ENCODE measurements at places on chromosomes 7 and 10.

GRCh38 chr7:91526404-91526803 lies 262.2 kb downstream of the FZD1 start:
- H3K36me3 ChIP-seq = no peaks in the 10 kb centered on the region
- no peaks in the 10 kb centered on the region for H3K4me1 ChIP-seq
- no peaks in the 10 kb centered on the region for H3K27me3 ChIP-seq
- DNase-seq = no peak
- no peak overlapping the region for H3K4me3 ChIP-seq

DNA sequence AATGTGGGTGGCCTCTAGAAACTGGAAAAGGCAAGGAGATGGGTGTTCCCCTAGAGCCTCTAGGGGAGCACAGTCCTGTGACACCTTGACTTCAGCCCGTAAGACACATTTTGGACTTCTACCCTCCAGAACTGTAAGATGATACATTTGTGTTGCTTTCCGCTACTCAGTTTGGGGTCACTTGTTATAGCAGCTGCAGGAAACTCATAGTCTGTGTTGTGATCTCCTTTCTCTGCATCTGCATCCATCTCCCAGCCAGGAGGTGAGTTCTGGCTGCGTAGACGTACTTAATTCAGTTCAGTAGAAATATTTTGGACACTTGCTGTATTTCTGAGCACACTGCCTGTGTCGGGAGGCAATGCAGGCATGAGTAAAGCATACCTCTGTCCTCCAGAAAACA lies 29.3 kb upstream of the DMBT1 start:
- H3K4me3 ChIP-seq = no peak overlapping the region
- no peak overlapping the region for H3K27ac ChIP-seq
- no peak for DNase-seq
- no peaks in the 10 kb centered on the region for H3K36me3 ChIP-seq

DNA sequence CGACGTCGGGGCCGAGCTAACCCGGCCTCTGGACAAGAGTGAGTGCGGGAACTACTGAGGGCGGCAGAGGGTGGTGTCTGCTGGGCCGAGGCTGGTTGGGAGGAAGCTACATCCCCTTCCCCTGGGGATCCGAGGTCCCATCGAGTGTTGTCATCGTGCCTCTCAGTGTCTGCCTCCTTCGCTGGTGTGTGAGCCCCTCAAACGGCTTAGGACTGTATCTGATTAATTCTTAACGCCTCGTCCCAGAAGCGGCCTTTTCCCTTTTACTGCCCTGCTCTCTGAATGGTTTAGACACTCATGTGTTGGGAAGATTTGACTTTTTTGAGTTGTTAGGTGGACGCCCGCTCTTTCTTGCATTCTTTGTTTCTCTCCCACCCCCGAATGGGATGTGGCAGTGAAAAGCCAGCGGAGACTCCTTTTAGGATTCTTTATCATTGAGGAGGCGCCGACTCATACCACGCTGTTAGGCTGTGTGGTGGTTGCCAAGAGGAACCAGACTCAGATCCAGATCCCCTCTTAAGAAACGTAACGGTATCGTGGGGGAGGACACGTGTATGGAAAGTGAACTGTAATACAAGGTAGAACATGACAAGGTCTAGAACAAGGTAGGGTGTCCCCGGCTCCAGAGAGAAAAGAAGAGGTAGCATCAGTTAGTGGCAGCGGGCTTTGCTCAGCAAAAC lies 631 bp downstream of the SUPV3L1 start:
- H3K27ac ChIP-seq = peak overlapping the region; percentile 97
- peaks cover 15% of the 10 kb centered on the region for H3K4me1 ChIP-seq
- H3K36me3 ChIP-seq = peaks cover 17% of the 10 kb centered on the region

GRCh38 chr7:151775547-151776443 lies 101.1 kb downstream of the PRKAG2 start:
- peaks cover 5% of the 10 kb centered on the region for H3K36me3 ChIP-seq
- no peak for DNase-seq
- no peak overlapping the region for H3K27ac ChIP-seq
- H3K4me1 ChIP-seq = no peaks in the 10 kb centered on the region

GRCh38 chr7:111927353-111928019 lies 278.7 kb downstream of the DOCK4 start:
- no peak overlapping the region for H3K27ac ChIP-seq
- DNase-seq = no peak
- H3K4me3 ChIP-seq = no peak overlapping the region
- H3K4me1 ChIP-seq = no peaks in the 10 kb centered on the region

DNA sequence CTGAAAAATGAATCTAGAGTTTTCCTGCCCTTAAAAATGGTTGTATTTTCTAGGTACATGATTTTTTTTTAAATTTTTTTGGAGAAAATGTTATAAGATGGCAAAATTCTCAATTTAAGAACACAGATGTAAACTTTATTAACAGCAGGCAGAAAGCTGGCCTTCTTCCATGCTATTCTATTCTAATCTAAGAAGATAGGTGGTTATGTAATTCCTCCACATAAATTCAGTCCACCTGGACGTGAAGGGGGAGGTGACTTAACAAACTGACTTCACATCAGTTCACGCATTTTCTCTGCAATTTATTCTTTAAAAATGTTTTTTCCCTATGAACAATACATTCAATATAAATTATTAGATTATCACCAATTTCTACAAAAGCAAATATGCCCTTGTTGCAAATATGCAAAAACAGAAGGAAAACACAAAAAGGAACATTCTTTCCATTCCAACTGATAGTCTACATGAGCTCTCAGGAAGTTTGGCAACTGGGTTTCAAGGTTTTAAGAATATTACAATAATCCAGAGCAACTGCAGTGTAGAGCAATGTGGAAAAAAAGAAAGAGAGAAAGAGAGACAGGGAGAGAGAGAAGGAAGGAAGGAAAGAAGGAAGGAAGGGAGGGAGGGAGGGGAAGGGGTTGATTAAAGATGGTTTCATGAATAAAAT lies 76.8 kb downstream of the HIBADH start:
- H3K27ac ChIP-seq = no peak overlapping the region
- no peak for DNase-seq
- no peaks in the 10 kb centered on the region for H3K4me1 ChIP-seq
- no peaks in the 10 kb centered on the region for H3K36me3 ChIP-seq
- H3K27me3 ChIP-seq = no peaks in the 10 kb centered on the region

DNA sequence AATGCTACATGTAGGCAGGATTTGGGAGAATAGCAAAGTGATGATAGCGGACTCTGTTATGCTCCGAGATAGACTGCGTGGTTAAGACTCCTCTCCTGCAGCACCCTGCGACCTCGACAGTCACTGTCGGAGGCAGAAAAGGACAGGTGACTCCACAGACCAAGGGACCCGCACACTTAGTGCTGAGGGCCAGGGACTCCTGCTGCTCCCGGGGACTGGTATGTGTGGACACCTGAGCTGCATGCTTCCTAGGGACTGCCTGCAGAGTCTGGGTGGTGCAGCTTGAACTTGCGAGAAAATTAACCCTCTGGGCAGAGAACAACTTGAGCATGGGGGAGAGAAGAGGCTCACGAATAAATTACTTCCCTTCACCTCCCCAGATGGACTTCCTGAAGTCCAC lies 407.1 kb upstream of the PFKP start:
- H3K27me3 ChIP-seq = no peaks in the 10 kb centered on the region
- no peaks in the 10 kb centered on the region for H3K4me1 ChIP-seq
- no peak overlapping the region for H3K4me3 ChIP-seq
- no peaks in the 10 kb centered on the region for H3K36me3 ChIP-seq
- H3K27ac ChIP-seq = no peak overlapping the region

DNA sequence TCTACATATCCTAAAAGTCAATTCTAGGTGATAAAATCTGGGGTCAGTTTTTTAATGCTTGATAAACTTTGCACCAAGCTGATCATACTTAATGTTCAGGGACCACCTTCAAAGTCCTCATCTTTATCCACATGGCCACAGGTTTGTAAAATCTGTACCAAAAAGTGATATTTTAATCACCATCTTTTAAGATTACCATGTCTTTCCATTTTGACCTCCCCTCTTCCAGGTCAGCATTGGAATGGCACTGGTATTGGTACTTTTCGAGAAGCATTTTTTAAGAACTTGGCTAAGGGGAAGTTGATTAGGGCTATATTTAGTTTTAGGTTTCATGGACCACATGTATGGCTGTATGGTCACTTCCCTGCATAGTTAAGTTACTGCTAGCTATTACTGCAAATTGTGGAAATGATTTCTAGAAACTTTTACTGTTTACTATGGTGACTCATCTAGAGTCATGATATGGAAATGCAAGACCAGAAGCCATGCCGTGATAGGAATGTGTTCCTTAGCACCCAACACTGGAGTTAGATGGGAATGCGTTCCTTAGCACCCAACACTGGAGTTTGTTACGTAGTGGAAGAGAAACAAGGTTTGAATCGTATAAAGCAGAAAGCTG lies 50.8 kb upstream of the ABLIM1 start:
- H3K36me3 ChIP-seq = no peaks in the 10 kb centered on the region
- DNase-seq = no peak
- no peak overlapping the region for H3K4me3 ChIP-seq
- no peak overlapping the region for H3K27ac ChIP-seq

- peaks cover 34% of the 10 kb centered on the region for H3K27me3 ChIP-seq
- H3K4me1 ChIP-seq = peaks cover 59% of the 10 kb centered on the region
- DNase-seq = peak; percentile 82
- H3K36me3 ChIP-seq = no peaks in the 10 kb centered on the region
- peak within 1 kb of the TSS; percentile 96 for H3K4me3 ChIP-seq
Observed at GRCh38 chr10:8054494-8055407, at the start of gene GATA3. Gene GATA3 (plus strand): TSS chr10:8054688. CDS start chr10:8055656, 968 bp downstream.

DNA sequence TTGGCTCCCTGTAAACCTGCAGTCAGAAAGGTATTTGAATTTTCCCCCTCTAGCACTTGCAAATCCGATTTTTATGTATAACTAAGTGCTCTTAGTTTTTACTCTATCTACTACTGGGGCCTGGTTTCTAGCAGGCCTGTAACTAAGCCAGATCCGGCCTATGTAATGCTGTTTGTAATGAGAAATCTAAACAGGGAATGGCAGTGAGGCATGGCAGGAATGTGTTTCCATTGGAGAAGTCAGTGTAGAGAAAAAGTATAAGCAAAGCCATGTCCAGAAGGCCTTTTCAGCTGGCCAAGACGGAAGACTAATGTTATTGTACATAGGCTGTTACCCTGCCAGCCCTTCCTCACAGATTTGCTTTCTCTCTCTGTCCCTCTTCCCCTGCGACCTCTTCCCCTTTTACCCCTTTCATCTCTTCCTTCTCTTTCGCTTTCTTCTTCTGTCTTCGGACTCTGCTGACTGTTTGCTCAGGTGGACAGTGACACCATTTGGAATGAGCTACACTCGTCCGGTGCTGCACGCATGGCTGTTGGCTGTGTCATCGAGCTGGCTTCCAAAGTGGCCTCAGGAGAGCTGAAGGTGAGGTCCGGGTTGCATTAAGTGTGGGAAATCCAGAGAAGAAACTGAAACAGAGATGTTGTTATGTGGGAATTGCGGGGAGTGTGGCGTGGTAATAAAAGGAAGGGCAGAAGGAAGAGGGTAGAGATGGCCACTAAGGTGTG lies 297.5 kb downstream of the HDAC9 start:
- H3K27ac ChIP-seq = no peak overlapping the region
- H3K27me3 ChIP-seq = no peaks in the 10 kb centered on the region
- no peaks in the 10 kb centered on the region for H3K36me3 ChIP-seq

- H3K4me1 ChIP-seq = no peaks in the 10 kb centered on the region
- no peak overlapping the region for H3K27ac ChIP-seq
- peaks cover 3% of the 10 kb centered on the region for H3K36me3 ChIP-seq
- no peak overlapping the region for H3K4me3 ChIP-seq
Observed at GRCh38 chr7:128021366-128021765, 9.9 kb downstream of the LRRC4 start.

GRCh38 chr7:40579401-40579800 lies 444.6 kb downstream of the SUGCT start:
- no peaks in the 10 kb centered on the region for H3K4me1 ChIP-seq
- H3K27ac ChIP-seq = no peak overlapping the region
- no peaks in the 10 kb centered on the region for H3K27me3 ChIP-seq
- no peaks in the 10 kb centered on the region for H3K36me3 ChIP-seq
- H3K4me3 ChIP-seq = no peak overlapping the region
